ENCODE measurements at places on chromosomes 2 and 18.

DNA sequence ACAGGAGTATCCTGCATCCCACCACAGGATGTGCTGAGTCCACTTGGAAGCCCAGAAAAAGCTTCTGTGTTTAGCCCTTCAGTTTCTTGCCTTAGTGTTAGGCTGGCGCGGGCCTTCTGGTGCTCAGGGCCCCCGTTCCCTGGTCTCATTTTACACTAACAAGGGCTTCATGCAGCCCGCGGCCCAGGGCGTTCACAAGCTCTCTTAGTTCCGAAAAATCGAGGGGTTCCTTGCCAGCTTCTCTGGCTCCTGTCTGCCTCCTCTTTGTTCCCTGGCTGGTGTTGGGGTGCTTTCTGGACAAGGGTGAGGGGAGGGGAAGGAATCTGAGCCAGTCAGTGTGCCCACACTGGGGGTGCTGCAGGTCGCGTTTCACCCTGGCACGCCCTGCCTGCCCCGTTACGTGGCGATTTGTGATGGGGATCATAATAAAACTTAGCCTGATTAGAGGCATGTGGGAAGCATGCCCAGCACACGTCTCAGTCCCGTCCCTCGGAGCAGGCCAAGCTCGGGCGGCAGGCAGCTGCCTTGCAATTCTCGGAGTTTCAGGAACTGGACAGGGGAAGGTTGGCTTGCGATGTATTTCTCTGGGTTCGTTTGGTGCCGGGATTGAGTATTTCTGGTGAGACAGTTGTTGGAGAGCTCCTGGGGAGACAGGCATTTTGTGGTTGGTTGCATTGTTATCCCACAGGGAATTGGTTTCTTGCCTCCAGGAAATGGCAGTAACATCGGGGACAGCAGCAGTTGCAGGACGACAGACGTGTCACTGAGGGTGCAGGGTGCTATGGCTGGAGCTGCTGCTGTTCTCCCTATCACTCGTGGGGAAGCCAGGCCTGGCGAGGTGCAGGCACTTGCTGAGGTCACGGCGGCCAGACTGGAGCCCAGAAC, 22.9 kb downstream of the SH3BP4 start:
- peak; percentile 93 for DNase-seq

DNA sequence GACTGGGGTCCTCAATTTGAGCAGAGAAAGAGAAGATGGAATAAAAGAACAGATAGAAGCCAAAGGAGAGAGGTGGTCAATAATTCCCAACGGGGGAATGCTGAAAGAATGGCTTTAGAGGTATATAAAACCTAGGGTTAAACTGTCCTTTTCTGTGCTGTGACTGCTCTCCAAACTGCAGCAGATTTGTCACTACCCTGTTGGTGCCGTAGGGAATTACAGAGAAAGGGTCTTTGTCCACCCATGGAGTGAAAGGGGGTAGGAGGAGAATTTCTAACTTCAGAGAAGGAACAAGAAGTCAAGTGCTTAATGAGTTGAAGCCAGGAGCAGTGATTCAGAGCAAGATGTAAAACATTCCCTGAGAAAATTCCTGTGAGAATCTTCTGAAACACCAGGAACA, 486.5 kb downstream of the NUP35 start:
- DNase-seq = no peak

- DNase-seq = no peak
Measured at GRCh38 chr2:224630659-224631550, 45.7 kb upstream of the CUL3 start.

DNA sequence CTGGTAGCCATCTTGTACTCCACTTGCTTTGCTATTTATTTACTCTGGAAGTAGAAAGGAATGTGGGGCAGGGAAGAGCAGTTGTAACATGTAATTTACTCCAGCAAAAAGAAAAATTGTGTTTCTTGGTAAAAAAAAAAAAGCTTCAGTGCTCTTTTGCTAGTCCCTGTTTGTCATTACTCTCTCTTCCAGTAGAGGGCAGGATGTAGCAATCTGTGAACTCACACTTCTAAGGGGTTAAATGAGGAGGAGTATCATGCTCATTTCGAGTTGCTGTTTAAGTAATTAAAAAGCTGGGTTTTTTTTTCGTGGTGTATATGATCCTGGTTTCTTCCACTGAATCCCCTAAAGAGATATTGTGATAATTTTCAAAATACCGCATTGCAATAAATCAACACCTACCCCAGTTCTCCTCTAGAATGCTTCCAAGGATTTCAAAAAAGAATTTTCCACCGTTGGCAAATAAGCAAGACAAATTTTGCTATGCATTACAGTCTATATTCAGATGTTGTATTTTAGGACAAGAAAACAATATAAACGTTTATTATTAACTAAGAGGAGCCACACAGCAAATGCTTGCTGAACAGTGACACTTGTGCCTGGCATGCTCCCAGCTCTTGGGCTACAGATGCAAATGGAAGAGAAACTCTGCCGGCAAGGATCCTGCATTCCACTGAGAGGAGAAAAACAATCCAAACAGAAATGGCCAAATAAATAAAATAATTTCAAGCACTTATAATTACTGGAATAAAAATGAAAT, 261.6 kb downstream of the ASXL3 start:
- peak; percentile 74 for DNase-seq

- DNase-seq = no peak
Measured at GRCh38 chr2:75284345-75284744, 85.0 kb upstream of the TACR1 start.
